ENCODE measurements at places on chromosomes 7 and 10.

DNA sequence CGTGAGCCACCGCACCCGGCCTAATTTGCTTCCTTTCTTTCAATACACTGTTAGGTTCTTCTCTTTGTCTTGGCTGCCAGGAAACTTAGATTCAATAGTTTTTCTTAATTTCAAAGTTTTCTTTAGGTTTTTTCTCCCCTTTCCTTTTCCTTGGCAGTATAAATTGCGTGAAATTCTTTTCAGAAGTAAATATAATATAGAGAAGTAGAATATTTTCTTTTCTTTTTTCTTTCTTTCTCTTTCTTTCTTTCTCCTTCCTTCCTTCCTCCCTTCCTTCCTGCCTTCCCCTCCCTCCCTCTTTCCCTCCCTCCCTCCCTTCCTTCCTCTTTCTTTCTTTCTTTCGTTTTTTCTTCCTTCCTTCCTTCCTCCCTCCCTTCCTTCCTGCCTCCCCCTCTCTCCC, 1.7 kb downstream of the LRGUK start:
- no peak for DNase-seq

DNA sequence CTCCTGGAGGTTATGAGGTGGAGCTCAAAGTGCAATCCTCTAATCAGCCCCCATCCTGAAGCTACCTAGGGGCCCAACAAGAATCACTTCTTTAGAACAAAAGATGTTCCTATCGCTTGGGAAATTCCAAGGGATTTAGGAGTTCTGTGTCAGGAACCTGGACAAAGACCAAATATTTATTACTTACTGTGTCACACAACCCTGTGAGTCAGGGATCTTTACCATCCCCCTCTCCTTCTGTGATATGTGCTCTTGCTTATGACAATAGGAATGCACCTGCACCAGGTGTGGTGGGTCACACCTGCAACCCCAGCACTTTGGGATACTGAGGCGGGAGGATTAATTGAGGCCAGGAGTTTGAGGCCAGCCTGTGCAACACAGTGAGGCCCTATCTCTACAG, 485.8 kb downstream of the PLXDC2 start:
- DNase-seq: no peak

GRCh38 chr7:114085592-114086501, 167.0 kb upstream of the PPP1R3A start:
- no peak for DNase-seq

DNA sequence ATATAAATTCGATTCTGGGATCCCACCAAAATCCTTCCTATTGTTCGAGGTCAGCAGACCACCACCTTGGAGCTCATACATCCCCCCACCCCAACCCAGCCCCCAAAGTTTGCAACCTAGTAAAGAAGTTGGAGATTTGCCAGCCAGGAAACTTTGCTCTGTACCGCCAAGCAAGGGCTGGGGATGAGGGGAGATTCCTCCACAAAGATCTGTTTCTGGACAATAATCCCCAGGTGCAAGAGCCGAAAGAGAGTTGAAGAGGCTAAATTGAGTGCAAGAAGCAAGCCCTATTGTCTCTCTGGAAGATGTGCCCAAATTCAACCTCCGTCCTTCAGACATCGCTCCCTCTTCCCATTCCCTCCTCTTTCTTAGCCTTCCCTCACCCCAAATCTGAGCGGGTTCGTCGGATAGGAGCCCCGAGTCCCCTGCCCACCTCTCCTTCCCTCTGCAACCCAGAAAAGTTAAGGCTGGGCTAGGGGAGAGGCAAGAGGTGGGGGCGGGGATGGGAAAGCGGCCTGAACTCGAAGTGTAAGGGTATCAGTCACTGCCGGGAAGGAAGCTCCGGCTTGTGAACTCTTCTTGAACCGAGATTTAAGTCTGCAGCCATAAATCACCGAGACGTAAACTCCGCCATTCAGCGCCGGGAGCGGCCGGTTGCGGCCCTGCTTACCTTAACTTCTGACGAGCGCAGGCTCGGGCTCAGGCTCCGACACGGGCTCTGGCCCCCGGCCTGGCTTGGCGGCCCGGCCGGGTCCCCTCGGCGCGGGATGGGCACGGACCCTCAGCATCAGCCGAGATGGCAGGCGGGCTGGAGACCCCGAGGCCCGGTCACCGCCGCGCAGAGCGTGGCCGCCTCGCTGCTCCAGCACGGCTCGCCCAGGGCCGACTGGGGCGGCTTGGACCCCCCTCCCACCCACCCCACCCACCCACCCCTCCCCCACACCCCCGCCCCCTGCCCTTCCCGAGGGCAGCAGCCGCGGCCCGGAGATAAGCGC, 10.8 kb upstream of the HOXA2 start:
- no peak for DNase-seq

DNA sequence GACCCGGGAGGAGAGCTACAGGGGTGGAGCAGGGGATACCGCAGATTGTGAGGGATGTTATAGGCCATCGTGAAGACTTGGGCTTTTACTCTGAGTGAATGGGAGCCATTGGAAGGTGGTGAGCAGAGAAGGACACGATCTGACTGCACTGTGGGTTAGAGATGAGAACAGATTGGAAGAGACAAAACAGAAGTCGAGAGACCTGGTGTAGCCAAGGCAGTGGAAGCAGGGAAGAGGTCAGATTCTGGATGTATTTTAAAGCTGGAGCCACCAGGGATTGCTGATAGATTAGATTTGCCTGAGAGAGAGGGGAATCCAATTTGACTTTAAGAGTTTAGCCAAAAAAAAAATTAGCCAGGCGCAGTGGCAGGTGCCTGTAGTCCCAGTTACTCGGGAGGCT, 21.6 kb upstream of the EEPD1 start:
- no peak for DNase-seq
